IMR-90 (cell line): ENCODE measurements at places on chromosomes 12 and 14. TPM values are rescaled to one million over a fixed set of nuclear protein-coding genes. Genes with fewer than 3 reads are reported as not detected.
A peak's percentile ranks its signal among the peaks of the same experiment; 100 is the strongest.

- no peak for DNase-seq
Measured at GRCh38 chr12:131035245-131035681, 81.6 kb downstream of the ADGRD1 start.

DNA sequence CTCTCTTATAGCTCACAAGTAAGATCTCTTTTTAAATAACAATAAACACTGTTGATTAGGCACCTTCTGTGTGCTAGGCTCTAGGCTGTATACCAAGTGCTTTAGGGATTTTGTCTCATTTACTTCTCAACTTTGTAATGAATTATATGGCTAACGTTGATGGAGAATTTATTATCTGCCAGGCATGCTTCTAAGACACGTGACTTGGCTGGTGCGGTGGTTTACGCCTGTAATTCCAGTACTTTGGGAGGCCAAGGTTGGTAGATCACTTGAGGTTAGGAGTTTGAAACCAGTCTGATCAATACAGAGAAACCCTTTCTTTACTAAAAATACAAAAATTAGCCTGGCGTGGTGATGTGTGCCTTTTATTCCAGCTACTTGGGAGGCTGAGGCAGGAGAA lies 1202.8 kb upstream of the TMEM132C start:
- no peak for DNase-seq

TSFM gene
- 14.0 and 16.3 TPM in 2 replicates for polyA plus RNA-seq

AKAP3 gene
- polyA plus RNA-seq, result 0.22 and 0.55 TPM in 2 replicates

ERBB3 gene
- 1.4 and 1.5 TPM in 2 replicates for polyA plus RNA-seq

DNA sequence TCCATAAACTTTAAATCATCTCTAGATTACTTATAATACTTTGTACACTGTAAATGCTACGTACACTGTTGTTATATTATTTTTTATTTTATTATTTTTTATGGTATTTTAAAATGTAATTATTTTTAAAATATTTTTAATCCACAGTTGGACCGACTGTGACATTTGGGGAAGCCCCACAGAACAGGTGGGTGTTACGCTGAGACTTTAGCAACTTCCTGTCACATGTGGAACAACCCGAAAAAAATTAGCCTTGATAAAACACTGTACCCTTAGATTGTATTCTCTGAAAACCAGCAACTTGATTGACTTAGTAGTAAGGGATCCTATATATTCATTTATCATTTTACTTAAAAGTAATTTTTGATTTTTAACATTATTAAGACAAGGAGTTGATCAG lies 1755.7 kb upstream of the SEL1L start:
- DNase-seq, result no peak

DNA sequence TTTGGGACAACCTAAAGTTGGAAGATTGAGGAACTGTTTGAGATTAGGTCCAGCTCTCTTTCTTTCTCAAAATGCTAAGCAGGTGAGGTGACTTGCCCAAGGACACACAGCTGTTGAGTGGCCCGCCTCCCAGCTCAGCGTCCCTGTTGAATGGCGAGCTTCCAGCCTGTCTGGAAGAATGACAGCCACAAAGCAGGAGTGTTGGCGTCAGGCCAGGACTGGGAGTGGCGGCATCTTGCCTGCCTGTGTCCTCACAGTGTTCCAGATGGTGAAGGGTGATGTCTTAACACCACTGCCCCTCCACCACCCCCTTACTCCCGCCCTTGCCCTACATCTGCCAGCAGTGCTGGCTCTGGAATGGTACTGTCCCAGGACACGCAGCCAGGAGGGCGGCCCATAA lies 4.4 kb upstream of the CEBPE start:
- DNase-seq, result no peak

- DNase-seq, result no peak
Measured at GRCh38 chr14:34348592-34348991, 113.4 kb downstream of the SPTSSA start.

GRCh38 chr12:99914206-99914605 lies 70.5 kb downstream of the ANKS1B start:
- DNase-seq, result no peak

- no peak for DNase-seq
Measured at GRCh38 chr12:47785887-47786661, 13.0 kb downstream of the SLC48A1 start.

DNA sequence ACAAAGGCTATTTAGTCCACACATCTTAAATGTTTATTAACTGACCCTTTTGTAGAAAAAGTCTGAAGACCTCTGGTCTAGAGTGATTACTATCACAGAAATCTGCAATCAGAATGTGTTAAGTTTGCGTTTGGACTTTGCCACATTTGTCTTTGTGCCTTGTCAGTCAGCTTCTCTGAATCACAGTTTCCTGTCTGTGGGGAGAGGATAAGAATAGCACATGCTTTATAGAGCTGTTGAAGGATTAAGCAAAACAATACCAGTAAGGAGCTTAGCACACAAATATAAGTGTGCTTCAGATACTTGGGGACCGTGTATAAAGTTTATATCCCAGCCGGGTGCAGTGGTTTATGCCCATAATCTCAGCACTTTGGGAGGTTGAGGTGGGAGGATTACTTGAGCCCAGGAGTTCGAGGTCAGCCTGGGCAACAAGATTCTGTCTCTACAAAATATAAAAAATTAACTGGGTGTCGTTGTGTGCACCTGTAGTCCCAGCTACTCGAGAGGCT lies 63.0 kb upstream of the BTG1 start:
- DNase-seq, result peak; percentile 31

DNA sequence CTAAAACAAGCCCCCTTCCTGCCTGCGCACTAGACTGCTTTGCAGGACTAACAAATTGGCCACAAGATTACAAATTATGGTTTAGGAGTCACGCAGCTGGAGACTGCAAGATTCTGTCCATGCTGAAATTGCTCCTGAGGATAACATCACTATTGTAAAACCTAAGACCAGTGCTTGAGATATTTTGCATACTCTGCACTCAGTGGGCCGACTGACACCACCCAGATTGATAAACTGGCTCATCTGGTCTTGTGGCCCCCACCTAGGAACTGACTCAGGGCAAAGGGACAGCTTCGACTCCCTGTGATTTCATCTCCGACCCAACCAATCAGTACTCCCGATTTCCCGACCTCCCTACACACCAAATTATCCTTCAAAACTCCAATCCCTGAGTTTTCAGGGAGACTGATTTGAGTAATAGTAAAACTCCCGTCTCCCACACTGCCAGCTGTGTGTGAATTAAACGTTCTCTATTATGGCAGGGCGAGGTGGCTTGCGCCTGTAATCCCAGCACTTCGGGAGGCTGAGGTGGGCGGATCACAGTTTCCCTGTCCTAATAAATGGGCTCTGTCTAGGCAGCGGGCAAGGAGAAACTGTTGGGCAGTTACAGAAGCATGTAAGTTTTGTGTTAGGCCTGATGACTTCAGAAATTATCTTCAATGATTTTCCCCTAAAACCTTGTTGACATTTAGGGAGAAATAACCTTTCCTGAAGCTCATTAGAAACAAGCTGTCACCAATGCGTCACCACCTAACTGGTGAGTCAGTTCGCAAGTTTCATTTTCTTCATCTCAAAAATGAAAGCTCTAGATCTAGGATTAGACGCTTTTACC lies 5.3 kb upstream of the UBC start:
- DNase-seq, result peak; percentile 38

DNA sequence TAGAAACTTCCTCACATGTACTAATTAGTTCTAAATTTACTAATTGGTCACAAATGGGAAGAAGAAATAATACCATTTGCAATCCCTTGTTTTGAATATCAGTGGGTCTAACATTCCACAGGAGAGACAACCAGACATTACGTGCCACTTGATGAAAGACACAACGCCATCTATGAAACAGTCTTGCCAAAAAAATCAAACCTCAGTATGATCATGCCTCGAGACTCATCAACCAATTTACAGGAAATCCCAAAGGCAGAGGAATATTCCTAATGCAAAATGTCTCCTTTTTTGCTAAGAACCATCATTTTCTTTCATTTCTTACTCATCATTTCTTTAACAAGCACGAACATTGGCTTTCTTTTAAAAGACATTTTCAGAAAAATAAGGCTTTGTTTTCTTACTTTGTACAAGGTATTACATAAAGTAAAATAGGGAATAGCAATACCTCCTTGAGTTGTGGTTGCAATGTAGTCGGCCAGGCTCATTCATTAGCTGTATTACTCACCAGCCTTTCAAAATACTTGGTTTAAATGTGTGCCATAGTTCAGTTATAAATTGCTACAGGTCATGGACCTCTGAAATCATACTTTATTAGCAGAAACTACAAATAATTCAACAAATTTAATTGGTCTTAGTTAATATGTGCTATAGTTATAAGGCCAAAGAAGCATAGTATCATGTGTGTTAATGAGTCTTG lies 436.2 kb upstream of the FLRT2 start:
- peak; percentile 5 for DNase-seq

DNA sequence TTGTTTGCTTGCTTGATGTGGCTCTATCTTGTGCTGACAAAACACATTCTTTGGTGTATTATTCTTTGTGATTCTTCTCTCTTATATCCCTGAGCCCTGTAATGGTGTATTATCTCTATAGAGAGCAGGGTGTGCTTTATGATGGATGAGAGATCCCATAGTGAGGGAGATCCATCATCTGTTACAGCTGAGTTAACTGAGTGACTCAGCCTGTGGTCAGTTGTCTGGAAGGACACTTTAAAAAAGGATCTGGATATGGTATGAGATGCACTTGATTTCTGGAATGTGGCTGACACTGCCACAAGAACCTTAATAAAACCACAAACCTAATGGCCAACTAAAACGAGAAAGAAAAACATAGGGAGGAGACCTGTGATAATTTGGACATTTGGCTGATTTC lies 461.4 kb upstream of the SYT1 start:
- peak; percentile 47 for DNase-seq

DNA sequence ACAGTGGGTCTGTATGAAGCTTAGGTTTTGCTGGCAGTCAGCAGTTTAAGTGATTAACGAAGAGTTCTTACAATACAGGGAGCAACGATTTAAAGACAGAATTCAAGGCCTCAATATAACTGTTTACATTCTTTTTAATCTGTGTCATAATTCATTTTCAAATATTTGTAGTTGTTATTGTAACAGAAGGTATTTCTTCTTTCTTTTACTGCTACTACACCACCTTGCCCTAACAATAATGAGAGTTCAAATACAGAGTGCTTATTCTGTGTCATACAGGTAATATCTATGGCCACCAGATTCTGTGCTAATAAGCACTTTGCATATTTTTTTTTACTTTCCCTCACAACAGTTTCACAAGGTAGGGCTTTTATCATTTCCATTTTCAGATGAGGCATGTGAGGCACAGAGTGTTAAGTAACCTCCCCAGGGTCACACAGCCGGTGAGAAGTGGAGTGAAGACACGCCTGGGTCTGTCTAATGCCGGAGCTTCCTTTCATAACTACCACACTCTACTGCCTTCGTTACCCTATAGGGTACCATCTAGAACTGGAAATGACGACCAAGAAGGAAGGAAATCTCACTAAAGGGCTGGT lies 81.9 kb downstream of the PELI2 start:
- peak; percentile 35 for DNase-seq

- no peak for DNase-seq
Measured at GRCh38 chr12:101619858-101620761, 25.3 kb downstream of the MYBPC1 start.

IGF1 gene
- polyA plus RNA-seq, result 0.12 and 0.19 TPM in 2 replicates

- DNase-seq, result no peak
Measured at GRCh38 chr12:29216266-29216665, 67.2 kb downstream of the FAR2 start.

- DNase-seq, result peak; percentile 73
Measured at GRCh38 chr12:110270125-110270962, 10.7 kb upstream of the ATP2A2 start.

LMNTD1 gene
- polyA plus RNA-seq, result 1.3 and 1.5 TPM in 2 replicates

DNA sequence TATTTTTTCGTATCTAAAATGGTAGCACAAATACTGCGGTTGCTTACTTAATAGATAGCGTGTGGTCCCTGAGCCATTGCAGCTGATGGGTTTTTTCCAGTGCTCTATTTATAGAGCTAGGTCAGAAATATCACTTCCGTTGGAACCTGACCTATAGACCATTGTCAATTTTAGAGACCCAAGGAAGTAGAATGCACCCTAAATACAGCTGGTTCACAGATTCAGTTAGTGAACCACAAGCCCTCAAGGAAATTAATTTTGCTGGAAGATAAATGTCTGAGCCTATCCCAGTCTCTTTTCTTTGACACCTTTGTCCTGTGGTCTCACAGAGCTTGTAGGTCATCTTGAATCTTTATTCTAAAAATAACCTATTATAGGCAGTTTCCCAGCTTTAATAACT lies 391.0 kb downstream of the ZFP36L1 start:
- no peak for DNase-seq

SLC10A1 gene
- polyA plus RNA-seq, result 0.03 TPM in 1 of 2 replicates, not detected in the other

DNA sequence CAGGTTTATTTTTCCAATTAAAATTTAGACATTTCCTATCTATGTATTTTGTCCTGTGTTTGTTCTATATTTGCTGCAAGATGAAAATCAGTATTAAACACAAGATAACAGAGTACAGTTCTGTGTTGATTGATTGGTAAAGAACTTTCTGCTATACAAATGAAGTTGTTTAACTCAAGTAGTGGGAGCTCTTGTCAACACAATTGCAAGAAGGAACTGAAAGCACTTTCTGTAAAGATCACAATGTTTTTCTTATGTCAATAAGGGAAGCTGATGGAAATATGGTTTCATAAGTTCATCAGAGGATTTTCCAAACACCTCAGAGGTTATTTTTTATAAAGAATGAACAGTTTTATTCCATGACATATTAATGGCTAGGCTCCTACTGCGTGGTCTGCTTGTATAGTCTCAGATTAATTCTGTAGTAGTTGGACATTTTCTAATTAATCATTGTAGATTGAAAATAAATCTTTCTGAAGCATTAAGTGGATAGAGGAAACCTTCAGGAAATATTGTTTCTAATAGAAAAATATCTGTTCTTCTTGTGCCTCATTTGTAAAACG lies 379.5 kb downstream of the LRFN5 start:
- no peak for DNase-seq

SAMD15 gene
- 0.17 and 0.68 TPM in 2 replicates for polyA plus RNA-seq

- no peak for DNase-seq
Measured at GRCh38 chr12:3717283-3717898, 35.5 kb downstream of the CRACR2A start.

GRCh38 chr12:53600490-53601295 lies 25.5 kb downstream of the ATF7 start:
- no peak for DNase-seq

GRCh38 chr12:41941079-41941478 lies 203.6 kb downstream of the GXYLT1 start:
- no peak for DNase-seq

DNA sequence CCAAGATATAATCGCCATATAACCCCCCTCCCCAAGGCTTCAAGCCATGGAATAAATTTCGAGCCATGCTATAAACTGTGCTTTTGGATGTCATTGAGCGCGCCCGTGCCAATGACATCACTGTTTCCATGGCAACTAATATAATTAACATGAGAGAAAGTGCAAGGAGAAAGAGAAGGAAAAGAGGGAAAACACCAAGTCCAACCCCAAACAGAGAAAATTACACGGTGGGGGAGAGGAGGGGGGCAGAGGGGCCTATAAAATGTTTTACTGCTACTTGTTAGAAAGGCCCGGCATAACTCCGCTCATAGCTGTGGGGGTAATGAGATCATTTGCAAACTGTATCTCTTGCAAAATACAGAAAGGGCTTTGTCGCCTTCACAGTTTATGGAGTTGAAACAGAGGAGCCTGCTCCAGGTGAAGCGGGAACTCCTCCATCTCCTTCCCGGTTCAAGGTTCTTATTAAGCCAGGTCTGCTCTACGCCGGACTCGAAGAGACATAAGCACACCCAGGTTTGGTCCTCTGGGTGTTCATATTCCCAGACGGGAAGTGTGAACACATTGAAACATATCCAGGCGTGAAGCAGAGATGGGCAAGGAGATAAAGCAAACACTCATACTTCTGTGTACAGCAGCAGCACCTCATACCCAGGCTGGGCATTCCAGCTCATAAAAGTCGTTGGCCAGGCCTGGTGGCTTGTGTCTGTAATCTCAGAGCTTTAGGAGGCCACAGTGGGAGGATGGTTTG lies 99.1 kb upstream of the MAP1LC3B2 start:
- no peak for DNase-seq
